Ovary (tissue), 10 donors: ENCODE measurements at places on chromosomes 3 and 15.

DNA sequence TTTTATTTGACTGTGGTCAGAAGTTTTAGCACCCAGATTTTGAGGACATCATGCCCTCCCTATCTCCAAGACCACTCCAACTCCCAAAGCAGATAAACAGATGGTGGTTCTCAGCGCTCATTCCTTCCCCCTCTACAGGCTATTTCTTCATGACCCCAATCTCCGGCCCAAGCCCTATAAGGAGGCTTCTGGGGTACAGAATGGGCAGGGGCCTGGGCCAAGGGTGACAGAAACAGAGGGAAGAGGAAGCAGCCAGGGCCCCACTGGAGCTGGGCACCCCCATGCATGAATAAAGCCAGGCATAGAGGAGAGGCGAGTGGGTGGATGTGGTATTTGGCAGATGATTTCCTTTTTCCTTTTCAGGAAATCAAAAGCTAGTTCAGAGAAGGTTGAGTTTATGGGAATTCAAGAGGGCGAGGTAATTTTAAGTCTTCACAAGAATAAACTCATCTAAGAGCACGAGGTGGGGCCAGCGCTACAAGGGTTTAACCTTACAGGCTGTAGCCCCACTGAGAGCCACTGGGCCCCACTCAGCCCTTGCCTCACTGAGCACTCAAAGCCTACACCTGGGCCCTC is 104.8 kb upstream of the HERC1 start:
- no peak for DNase-seq

DNA sequence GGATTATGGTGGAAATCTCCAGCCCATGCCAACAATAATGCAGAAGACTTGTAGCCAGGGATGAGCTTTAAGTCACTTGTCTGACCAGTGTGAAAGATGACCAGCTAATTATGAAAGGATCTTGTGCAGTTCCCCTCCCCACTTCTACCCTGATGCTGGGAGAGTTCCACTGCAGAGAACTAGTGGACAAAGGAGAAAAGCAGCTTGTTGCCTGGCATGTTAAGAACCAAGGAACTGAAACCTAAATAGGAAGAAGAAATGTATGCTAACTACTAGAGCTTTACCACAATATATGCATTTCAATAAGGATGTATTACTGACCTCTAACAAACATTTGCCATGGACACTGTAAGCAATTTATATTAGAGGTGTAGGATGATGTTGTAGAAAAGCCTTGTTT is 52.2 kb upstream of the CSTA start:
- no peak for DNase-seq

GRCh38 chr3:174365796-174366195 is 493.3 kb upstream of the NAALADL2 start:
- DNase-seq = no peak

DNA sequence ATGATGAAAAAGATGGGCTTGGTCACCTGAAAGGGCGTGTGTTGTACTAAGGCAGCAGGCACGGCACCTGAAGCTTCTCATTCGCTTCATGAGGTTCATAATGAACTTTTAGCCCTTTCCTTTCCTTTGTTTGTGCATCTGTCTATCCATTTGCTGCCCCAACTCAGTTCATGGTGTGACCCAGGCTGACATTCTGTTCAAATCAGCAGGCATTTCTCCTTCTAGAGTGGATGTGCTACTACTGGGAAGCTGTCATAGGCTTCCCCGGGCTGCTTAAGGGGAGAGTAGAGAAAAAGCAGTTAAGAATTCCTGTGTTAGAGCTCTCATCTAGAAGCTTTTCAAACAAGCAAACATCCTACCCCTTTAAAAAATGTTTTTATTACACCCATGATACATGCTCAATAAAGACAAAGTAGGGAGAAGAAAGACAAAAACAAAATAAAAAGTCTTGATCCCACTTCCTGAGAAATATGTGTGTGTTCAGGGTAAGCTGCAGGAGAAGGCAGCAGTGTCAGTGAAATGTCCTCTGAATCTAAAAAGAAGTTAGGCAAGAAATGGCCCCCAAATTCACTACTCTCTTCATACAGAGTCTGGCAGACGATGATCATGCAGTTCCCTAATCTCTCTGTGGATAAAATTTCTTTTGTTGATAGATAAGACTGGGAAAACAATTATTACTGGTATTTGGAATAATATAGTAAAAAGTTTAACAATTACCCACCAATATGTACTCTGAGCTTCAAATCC is 136.9 kb upstream of the PFN2 start:
- DNase-seq = no peak

DNA sequence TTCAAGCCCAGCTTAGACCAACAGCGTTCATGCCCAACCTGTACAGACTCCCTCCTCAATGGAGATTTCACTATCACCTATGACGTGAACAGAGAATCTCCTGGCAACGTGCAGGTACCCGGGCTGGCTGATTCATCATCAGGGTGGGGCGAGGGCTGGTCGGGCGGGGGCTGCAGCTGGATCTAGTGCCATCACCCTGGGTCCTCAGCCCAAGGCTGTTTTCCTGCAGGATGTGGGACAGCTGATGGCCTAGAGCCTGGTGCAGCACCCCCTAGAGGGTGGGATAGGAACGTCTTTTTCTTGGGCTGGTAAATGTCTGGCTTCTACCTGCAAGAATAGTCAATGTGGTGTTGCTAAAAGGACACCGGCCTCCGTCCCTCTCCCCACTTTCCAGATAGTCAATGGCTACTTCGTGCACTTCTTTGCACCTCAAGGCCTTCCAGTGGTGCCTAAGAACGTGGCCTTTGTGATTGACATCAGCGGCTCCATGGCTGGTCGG is 4.4 kb downstream of the ITIH3 start:
- no peak for DNase-seq

- DNase-seq = no peak
These were observed 461 bp downstream of the XRN1 start for GRCh38 chr3:142447301-142447851.

GRCh38 chr15:27133249-27133648 is 162.3 kb downstream of the GABRG3 start:
- DNase-seq = no peak

DNA sequence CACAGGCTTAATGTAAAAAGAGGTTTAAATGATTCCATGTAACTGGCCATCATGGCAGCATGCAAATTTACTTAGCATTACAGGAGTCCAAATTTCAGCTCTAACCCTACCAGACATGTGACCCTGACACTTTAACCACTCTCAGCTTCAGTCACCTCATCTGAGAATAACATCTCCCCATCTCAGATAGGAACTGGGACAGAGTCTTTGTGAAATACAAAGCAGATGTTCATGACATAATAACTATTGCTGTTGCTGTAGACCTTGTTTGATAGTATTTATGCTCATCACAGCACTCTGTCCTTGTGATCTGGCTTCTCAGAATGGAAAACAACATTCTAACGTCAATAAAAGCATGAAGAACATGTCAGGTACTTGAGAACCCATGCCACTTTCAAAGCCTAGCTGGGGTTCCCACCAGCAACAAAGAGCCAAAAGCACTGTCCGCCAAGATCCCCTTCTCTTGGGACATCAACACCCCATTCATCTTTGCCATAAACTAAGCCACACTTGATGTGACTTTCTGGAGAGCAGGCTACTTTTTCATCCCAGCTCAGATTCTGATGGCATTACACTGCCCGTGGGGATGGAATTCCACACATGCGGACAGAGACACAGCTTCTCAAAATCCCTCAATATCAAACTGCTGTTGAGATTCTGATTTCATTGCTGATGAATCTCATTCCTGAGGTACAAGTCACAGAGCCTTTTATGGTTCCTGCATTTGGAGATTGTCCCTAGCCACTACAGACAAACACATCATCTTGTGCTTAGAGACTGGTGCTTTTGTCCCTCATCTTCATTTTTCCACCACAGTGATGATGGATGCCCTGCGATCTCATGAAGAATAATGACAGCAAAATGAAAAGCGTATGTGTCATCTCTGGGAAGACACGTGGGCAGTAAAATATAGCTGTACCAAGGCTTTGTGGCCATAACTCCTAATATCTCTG is 202.7 kb downstream of the TNIK start:
- no peak for DNase-seq

GRCh38 chr3:37823189-37823588 is 38.5 kb upstream of the CTDSPL start:
- DNase-seq = no peak
